Neural progenitor cell (in vitro differentiated cells): ENCODE measurements at places on chromosomes 5 and 9. TPM values are rescaled to one million over a fixed set of nuclear protein-coding genes. Genes with fewer than 3 reads are reported as not detected.

DNA sequence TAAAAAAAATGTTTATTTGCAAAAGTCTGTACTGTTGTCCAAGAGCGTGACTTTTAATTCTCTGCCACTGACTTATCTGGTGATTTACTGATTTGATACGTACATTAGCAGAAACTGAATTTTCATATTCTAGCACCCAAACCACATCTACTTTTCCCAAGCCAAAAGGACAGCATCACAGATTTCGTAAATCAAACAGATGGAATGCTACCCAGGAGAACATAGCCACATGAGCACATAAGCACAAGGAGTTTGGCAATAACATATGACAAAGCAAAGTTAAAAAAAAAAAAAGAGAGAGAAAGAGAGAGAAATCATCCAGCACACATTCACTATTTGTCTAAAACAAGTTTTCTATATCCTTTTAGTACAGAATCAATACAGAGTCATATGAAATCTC, 83.7 kb downstream of the HINT1 start:
- DNase-seq = no peak

GRCh38 chr5:4563400-4563799, 576.7 kb upstream of the ADAMTS16 start:
- DNase-seq = peak; percentile 85

DNA sequence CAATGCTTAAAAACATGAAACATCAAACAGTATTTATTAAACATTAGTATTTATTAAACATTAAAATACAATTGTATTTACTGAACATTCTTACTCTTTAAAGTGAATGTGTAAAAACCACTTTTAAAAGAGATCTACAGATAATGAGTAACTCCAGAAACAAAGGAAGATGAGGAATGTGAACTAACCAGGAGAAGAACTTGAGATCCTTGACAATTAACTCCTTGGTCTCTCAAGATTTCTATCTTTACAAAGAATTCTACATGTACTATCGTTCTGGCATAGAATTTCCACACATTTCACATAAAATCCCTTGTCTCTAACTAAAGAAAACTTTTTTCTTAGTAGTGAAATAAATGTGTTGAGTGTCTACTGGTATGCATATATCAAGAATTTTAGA, 28.7 kb upstream of the IFNE start:
- no peak for DNase-seq

- DNase-seq = no peak
Observed at GRCh38 chr9:126788634-126789349, 16.0 kb upstream of the ZBTB43 start.

The CACNA1B gene
- total RNA-seq = 0.30 and 1.5 TPM in 2 replicates
